ENCODE measurements at places on chromosomes 11 and 22. TPM values are rescaled to one million over a fixed set of nuclear protein-coding genes. Genes with fewer than 3 reads are reported as not detected.

DNA sequence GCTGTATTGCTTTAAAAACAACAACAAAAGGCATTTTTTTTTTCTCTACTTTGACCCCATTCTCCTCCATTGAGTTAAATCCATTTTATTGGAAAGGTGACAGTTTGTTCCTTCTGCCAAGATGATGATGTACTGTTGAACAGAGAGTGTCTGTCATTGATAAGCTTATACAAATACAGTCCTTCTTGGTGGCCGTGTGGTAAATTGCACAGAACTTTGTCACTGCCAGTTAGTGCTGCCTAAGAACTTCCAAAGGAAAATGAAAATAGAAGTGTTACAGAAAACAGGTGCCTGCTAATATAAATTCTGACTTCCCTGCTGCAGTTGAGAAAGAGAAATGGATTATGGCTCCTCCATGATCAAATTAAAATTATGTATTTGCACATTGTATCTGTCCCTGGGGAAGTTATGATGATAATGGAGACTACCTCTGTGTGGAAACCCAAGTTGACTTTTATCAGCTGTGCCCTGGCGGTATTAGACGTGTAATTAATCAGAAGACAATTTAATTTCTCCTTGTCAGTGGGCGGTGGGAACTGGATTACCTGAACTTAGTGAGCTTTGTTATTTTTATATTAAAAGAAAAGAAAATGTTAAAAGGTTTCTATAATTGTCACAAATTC lies 546.7 kb downstream of the CNTN5 start:
- no peak for DNase-seq

DNA sequence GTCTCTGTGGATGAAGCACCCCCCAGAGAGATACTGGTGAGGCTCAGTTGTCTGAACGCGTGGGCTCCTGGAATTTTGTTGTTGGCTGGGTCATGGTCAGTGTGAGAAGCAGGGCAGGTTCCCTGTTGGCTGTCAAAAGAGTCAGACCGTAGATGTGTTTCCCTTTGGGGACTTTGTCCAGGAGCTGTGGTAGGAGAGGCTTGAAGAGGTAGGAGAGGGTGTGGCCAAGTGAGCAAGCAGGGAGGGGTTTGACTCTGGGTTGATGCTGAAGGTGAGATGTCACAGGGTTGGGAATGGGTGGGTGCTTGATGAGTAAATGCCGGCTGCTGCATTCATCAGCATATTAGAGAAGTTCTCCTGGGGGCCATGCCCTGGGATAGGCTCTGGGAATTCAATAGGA lies 803.2 kb downstream of the TBC1D22A start:
- no peak for DNase-seq

DNA sequence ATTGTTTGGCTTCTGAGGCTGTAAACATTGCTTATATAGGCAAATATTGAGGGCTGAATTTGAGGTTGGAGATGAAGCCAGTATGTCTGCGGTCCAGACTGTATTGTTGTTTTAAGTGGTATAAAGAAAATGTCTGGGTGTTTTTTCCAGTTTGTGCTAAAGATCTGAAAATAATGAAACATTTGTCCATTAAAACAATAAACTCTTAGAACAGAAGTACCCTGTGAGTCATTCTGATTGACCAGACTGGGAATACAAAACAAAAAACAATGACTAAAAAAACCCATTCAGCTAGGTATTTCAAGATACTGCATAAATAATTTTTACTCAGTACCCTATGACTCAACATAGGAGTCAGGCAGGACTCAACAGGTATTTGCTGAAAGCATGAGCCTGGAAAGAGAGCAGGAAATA lies 20.4 kb downstream of the ALKBH8 start:
- peak; percentile 55 for DNase-seq

DNA sequence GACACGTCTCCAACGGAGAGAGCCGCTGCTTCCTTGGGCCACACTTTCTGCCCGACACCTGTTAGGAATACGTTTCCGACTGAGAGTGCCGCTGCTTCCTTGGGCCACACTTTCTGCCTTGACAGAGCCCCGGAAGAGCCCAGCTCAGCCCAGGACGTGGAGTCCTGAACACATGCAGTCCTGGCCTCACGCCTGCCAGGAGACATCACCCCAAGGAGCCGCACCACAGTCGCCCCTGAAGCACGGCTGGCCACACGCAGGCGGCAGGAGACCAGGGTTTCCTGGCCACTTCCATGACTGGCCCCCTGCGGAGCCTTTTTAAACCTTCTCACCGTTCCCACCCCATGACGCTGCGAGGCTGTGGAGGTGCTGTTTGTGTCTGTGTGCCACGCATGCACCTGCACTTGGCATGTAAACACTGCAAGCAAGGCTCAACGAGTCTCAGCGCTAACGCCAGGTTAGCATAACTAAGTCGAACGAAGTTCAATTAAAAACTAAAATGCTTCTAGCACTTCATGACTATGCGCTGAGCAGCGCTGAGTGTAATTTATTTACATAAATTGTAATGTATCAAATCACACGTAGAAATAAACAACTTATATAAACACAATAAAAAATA lies 8.8 kb downstream of the TOLLIP start:
- no peak for DNase-seq

The STK33 gene
- total RNA-seq = 0.11 TPM

GRCh38 chr22:45208993-45209838 lies 31.5 kb downstream of the KIAA0930 start:
- DNase-seq = no peak

DNA sequence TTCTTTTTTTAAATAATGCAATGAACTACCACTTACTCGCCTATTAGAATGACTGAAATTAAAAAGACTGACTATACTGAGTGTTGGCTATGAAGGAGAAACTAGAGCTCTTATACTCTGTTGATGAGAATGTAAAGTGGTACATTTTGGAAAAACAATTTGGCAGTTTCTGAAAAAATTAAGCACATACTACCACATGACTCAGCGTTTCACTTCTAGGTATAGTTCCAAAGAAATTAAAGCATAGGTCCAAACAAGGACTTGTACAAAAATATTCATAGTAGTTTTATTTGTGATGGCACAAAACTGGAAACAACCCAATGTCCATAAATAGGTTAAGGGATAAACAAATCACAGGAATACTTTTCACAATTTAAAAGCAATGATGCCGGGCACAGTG lies 22.4 kb upstream of the SLC29A2 start:
- DNase-seq = no peak

DNA sequence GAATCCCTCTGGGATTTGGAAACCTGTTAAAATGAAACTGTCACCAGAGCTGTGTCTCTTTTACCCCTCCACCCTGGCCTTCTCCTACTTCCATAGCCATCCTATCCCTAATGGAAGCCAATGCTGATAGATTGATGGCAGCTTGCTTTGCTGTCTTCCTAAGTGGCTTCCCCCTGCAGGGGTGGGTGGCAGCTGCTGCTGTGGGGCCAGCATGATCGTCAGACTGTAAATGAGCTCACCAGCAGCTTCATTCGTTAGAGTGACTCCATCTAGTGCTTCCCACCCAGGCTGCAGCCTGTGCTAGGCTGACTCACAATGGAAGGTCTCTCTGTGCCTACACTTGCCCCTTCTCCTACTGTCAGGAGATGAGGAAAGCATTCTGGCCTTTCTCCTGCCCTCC lies 311.0 kb downstream of the BUD13 start:
- DNase-seq = no peak

- DNase-seq = peak; percentile 10
Measured at GRCh38 chr22:22210375-22210774, 34.2 kb upstream of the VPREB1 start.

GRCh38 chr11:13745165-13745564 lies 76.7 kb downstream of the FAR1 start:
- peak; percentile 63 for DNase-seq

The TP53AIP1 gene
- not detected for total RNA-seq

DNA sequence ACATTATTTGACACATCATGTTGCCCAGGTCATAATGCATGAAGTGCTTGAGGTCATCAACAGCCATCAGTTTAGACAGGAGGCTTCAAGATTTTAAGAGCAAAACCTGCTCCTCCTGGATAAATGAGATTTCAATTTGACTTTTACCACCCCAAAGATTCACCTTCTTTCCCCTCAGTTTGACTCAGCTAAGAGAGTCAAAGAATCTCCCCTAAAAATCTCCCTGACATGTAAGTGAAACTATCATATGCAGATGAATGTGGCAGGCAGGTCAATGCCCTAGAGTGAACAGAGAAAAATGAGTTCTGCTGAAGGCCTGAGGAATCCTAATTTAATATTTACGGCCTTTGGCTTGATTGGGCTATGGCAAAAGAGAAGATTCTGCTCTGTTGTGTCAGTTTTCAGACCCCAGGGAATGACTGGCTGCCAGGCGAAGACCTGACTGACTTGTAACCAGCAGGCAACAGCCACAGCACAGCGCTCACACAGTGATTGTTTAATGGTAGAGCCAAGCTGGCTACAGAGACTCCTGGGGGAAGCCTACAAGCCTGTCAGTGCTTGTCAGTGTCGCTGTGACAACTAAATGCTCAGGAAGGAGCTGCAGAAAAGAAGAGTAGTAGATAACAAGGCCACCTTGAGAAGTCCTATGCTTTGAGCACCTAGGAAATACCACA lies 491.2 kb upstream of the LRRC4C start:
- no peak for DNase-seq

DNA sequence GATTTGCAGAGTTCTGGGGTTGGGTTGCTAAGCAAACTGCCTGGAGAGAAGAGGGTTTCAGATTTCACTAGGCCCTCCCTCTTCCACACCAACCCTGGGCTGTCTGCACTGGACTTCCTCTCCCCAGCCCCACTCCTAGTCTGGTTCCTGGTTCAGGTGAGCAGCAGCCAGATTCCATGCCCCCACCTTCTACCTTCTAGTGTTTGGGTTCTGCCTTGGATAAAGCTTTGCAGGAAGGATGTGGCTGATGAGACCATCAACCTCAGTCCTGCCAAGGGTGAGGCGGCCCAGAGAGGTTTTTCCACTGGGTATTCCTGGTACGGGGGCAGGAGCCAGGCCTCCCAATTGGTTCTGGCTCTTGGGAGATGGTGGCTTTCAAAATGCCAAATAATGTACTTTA lies 68.3 kb downstream of the BCR start:
- DNase-seq = no peak

- DNase-seq = no peak
Measured at GRCh38 chr11:123581651-123582399, 72.6 kb downstream of the SCN3B start.

- no peak for DNase-seq
Measured at GRCh38 chr11:67372993-67373647, at the start of gene CLCF1. TSS of gene CLCF1 (minus strand) at chr11:67373598. CDS start at chr11:67373539, 59 bp downstream.

DNA sequence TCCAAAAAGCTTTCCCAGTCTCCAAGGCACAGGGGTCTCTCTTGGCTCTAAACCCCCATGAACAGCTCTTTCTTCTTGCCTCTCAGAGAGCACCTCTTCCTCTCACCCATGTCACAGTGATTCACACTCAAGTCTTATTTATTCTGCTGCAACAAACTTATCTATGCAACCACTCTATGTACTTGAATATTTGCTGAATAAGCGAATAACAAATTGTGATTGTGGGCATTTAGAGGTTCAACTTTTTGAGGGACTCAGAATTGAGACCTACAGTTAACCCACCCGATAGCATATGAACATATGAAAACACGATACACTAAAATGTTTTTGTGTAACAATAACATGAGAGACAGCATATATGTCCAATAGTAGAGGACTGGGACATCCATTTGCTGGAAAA lies 137.1 kb upstream of the NARS2 start:
- no peak for DNase-seq

DNA sequence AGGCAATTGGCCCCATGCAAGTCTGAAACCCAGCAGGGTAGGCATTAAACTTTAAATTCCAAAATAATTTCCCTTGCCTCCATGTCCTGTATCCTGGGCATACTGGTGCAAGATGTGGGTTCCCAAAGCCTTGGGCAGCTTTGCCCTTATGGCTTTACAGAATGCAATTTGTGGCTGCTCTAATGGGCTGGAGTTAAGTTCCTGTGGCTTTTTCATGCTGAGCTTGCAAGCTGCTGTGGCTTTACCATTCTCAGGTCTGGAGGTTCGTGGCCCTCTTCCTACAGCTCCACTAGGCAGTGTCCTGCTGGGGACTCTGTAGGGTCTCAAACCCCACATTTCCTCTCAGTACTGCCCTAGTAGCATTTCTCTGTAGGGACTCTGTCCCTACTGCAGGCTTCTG lies 15.0 kb upstream of the BIRC3 start:
- no peak for DNase-seq

GRCh38 chr11:11935536-11935935 lies 72.9 kb downstream of the DKK3 start:
- DNase-seq = no peak

GRCh38 chr22:24165673-24166072 lies 15.6 kb upstream of the SUSD2 start:
- no peak for DNase-seq

- no peak for DNase-seq
Measured at GRCh38 chr11:116057000-116057399, 552.8 kb upstream of the CADM1 start.

Measured in pulmonary artery endothelial cell (primary cell).